ENCODE measurements at places on chromosomes 12 and 14.

DNA sequence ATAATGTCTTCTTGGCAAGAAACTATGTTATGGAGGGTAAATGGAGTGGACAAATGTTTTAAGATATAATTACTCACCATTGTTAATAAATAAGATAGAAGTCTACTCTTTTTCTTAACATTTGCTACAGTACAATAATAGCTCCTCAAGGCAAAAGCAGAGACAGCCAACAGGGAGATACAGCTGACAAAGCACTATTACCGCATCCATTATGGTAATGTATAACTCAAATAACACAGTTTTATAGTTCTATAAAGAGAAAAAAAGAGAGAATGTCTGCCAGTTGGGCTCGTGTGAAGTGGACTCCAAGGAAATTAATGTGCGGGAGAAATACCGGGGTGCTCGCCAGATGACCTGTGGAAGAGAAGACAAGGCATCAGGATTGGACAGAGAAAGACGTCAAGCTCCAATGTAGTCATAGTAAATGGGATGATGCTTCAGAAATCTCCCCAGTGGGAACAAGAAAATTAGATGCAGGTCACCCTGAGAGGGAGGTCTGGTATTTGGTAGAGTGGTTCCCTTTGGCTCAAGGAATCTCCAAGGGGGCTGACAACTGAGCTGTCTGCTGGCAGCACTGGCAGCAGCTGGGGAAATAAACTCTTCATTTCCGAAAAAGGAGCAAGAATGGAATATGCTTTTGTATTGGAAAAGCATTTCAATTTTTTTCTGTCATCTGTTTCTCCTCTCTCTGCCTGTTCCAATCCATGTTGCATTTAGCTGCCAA lies 343.9 kb downstream of the LRFN5 start:
- DNase-seq = no peak

GRCh38 chr12:113277511-113277910 lies 56.2 kb downstream of the TPCN1 start:
- no peak for DNase-seq

DNA sequence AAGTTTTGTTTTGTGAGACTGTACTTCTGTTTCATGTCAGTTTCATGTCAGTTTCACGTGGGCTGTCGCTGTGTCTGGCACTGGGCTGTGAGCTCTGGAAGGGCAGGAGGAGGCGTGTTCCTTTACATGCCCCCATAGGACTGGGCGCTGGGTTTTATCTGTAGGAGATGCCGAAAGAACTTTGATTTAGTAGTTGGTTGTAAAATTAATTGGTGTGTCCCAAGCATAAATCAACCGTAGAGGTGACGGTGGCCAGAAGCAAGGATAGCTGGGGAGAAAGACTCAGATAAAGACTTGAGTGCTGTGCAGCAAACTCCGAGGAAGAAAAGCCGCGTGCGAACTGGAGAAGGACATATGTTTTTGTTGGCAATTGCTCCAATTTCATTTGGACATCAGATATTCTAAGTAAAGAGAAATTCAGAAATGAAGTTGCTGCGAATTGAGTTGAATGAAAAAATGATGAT lies 182.5 kb downstream of the VRK1 start:
- DNase-seq = no peak

DNA sequence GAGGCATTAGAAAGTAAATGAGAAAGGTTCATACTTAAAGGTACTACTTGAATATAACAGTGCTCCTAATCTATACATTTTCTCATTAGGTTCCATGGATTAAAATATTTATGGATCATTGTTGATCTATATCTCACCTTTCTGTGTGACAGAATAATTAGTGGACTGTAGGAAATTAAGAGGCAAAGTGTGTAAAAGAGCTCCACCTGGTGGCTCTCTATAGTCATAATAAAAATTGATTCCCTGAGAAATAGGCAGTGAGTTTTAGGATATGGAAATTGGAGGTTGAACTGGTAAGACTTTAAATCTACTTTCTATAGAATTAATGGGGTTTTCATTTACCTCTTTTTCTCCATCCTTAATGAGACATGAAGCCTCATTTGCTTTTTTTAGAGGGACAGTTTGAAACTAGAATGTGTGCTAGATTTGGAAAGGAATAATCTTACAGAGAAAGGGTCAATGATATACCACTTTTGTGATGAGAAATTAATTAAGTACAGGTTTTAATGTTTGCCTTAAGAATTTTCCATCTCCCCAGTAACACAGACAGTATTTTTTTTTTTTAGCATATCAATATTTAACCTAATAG lies 11.8 kb upstream of the DERA start:
- DNase-seq = no peak

DNA sequence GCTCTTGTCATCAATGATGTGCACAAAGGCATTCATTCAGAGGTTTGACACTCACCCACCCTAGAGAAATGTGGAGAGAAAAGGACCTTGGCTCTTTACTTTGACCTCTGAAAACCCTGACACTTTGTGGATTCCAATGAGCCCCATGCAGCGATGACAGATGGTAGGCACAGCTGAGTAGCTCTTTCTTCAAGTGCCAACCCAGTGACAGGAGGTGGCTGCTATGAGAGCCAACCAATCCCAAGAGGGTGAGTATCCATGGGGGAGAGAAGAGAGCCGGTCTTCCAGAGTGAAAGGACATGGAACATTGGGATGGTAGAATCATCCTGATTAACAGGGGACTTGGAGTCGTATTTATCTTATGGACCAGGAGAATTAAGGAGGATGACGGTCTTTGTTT lies 17.8 kb downstream of the SLC8A3 start:
- no peak for DNase-seq

- no peak for DNase-seq
Measured at GRCh38 chr12:26939192-26939832, 1.0 kb downstream of the FGFR1OP2 start.

DNA sequence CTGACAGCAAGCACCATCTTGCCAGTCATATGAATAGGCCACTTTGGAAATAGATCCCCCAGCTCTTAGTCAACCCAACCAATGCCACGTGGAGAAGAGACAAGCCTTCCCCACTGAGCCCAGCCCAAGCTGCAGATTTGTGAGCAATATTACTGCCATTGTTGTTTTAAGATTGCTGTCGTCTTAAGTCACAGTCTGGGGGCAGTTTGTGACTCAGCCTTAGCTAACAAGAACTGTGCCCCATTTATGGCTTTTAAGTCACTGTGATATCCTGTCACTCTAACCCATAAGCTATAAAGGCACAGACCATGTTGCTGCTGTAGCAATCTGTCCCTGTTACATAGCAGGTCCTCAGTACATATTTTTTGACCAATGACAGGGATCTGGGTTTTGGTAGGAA lies 464.2 kb downstream of the MED13L start:
- no peak for DNase-seq

- peak; percentile 27 for DNase-seq
Measured at GRCh38 chr12:121494093-121494787, 86.6 kb downstream of the KDM2B start.

GRCh38 chr12:8985213-8985754 lies 4.1 kb upstream of the KLRG1 start:
- no peak for DNase-seq

DNA sequence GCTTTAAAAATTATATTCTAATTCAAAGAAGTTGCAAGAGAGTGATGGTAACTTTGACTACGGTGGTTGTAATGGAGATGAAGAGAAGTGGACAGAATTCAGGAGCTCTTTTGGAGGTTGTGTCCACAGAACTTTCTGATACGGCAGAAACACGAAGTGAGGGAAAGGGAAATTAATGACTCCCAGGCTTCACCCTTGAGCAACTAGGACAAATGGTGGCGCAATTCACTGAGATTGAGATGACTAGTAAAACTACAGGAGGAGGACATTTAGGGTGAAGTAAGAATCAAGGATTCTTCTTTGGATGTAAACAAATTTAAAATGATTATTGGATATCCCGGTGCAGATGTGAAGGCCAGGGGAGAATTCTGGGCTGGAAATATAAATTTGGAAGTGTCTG lies 212.6 kb downstream of the PTPRO start:
- DNase-seq = peak; percentile 38

DNA sequence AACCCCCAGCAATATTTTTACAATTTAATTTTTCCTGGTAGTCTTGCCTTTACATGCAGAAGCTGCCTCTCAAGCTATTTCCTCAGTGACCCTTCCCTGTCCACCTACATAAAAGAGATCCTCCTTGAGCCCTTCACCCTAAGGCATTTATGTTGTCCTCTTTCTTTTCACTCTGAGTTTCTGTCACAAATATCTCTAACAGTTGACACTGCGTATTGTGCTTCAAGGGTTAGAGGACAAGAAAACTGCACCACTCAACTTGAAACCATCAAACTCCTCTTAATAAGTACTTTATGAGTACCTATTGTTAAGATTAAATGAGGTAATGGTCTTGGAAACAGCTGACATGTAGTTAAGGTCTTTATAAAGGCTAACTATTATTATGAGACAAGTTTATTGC lies 557.7 kb downstream of the TRHDE start:
- DNase-seq = no peak

DNA sequence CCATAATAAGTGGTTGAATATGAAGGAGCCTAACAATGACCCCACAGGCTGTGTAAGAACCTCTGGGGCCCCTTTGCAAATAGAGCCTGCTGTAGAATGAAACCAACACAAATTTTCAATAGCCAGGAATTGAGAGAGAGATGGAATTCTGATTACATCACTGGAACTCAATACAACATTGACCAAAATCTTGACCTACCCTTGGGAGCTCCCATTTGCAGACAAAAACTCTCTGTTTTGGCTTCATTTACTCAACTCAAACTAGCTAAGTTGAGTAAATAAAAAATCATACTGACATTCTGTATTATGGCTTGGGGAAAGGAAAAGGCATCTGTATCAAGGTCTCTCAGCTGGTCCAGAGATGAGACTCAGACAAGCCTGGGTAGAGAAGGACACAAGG lies 91.0 kb downstream of the TBX3 start:
- no peak for DNase-seq

- DNase-seq = no peak
Measured at GRCh38 chr12:91986084-91986483, 159.6 kb downstream of the BTG1 start.

DNA sequence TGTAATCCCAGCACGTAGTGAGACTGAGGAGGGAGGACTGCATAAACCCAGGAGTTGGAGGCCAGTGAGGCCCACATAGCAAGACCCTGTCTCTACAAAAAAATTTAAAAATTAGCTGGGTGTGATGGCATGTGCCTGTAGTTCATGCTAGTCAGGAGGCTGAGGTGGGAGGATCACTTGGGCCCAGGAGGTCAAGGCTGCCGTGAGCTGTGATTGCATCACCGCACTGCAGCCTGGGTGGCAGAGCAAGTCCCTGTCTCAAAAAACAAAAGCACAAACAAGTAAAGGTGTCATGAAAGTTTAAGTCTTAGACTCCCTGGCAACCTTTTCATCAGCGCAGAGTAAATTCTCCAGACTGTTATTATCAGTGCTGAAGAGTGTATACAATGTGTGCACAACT lies 10.4 kb downstream of the TMEM30B start:
- no peak for DNase-seq

DNA sequence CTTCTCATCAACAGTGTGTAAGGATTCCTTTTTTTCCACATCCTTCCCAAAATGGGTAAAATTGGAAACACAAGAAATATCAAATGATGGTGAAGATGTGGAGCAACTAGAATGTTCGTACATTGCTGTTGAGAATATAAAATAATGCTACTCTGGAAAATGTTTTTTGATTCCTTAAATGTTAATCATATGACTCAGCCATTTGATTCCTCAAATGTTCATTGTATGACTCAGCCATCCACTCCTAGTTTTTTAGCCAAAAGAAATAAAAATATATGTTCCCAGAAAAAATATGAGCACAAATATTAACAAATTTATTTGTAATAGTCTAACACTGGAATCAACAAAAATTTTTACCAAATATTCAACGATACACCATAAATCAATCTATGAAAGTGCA lies 1108.6 kb downstream of the LRFN5 start:
- DNase-seq = no peak

DNA sequence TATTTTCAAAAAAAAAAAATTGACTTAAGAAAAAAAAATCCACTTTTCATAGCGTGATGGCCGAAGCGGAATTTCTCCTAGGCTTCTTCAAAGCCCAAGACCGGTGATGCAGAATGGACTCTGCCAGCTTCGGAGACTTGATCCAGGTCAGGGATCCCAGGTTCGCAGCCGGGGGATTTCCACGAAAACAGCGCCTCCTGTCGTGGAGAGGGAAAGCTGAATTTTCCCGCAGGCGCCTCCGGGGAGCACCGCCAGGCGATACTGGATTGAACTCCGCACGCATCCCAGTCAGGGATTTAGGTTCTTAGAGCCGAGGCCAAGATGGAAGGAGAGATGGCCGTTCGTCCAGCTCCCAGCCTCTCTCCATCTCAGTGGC lies 2.1 kb downstream of the TTC6 start:
- DNase-seq = no peak

GRCh38 chr14:94036313-94037167 lies 10.4 kb downstream of the OTUB2 start:
- DNase-seq = peak; percentile 62

DNA sequence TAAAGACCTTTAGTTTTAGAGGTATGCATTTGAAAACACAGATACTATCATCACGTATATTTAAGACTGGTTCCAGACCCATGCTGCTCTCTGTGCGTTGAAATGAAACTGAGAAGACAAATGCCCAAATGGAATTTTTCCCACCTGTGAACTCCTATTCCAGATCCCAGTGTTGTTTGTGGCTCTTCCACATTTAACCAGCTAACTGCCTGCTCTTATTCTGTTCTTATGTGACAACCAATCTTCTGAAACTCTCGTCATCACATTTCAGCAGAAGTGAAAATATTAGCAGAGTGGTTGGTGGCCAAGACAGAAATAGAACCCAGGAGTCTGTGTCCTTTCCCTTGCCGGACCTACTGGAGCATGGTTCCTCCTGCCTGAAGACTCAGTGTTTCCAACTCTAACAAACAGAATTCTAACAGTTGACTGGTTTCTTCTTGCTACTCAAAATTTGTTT lies 460.2 kb downstream of the RAD51B start:
- DNase-seq = no peak

DNA sequence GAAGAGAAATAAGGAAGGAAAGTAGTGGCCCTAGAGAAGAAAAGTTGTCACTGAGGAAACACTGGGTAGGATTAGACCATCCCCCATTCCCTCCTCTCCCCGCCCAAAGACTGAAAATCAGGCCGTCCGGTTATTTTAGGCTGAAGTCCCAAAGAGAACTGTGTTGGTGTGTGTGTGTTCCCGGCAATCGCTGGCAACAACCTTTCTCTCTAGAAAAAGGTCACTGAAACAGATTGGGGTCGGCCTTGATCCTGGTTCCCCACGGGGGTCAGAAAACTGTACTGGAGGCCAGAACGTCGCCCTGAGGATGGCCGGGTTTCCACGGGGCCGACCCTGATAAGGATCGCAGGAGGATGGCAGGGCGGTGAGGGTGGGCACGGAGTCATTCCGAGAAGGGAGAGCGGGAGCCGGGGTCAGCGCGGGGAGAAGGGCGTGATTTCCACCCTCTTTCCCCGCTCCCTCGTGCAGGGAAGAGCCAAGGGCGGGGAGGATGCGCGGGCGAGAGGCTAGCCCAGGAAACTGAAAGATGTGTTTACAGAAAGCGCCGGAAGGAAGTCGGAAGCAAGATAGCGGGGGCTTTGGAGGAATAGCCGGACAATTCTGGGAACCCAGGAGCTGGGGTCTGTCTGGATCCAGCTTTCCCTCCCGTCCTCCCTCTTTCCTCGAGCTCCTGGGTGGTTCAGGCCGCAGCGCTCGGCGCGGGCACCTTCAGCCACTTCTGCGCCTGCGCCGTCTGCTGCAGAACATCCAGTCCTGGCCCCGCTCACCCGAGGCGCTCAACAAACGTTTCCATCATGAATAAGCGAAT lies 25.3 kb upstream of the SPTLC2 start:
- peak; percentile 75 for DNase-seq

All from uterus (tissue), 4 donors.